Neural progenitor cell (in vitro differentiated cells): ENCODE measurements at places on chromosomes 4 and X. TPM values are rescaled to one million over a fixed set of nuclear protein-coding genes. Genes with fewer than 3 reads are reported as not detected.

DNA sequence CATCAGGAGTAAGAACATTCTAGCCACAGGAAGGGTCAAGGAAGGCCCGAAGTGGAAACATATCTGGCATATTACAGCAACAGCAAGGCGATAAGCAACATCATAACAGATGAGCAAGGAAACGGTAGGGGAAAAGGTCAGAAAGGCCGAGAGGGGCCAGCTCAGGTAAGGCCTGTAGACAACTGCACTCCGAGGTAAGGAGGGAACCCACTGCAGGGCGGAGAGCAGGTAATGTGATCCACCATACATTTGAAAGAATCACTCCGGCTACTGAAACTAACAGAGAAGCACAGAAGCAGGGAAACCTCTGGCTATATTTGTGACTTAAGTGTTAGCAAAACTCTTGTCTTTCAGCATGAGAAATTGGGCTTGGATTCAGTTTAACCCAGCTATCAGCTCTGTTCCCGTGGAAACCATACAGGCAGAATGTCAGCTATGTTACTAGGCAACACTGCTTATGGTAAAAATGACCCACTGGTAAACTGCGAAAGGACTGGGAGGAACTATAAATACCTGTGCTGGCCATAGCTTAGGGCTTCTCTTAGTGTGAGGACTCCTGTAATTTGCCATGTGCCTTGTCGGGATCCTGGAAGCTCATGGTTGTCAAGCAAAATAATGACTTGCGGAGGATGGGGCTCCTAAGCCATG lies 31.0 kb downstream of the FRYL start:
- peaks cover 4% of the 10 kb centered on the region for H3K36me3 ChIP-seq
- DNase-seq, result no peak
- H3K27ac ChIP-seq, result no peak overlapping the region
- no peaks in the 10 kb centered on the region for H3K4me1 ChIP-seq

GRCh38 chr4:53376900-53377299 lies 541 bp upstream of the FIP1L1 start:
- H3K4me1 ChIP-seq, result peaks cover 12% of the 10 kb centered on the region
- no peak for DNase-seq
- H3K4me3 ChIP-seq, result peak overlapping the region; percentile 79
- peaks cover 33% of the 10 kb centered on the region for H3K27me3 ChIP-seq
- H3K36me3 ChIP-seq, result no peaks in the 10 kb centered on the region

DNA sequence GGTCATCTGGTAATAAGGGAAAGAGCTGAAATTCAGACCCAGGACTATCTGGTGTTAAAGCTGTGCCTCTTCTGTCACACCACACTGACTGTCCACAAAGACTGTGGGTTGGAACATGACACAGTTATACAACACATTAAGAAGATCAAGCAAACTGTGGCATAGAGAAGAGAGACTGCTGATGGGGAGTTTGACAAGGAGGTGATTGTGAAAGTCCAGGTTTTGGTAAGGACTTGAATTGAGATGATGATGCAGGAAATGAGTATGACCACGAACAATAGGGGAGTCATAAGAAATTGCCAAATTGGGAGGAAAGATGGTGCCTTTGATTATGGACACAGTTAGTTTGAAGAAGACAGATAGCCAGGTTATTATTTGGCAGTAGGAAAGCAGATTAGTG lies 163.4 kb downstream of the PDGFRA start:
- H3K4me3 ChIP-seq, result no peak overlapping the region
- no peaks in the 10 kb centered on the region for H3K4me1 ChIP-seq
- H3K27ac ChIP-seq, result no peak overlapping the region

Gene ARMCX1
- total RNA-seq, result 30.8 and 41.9 TPM in 2 replicates
